Psoas muscle (tissue), 8 donors: ENCODE measurements at places on chromosomes 3 and 15. TPM values are rescaled to one million over a fixed set of nuclear protein-coding genes. Genes with fewer than 3 reads are reported as not detected.
A peak's percentile ranks its signal among the peaks of the same experiment; 100 is the strongest.

Gene SLC12A1
- total RNA-seq: not detected

DNA sequence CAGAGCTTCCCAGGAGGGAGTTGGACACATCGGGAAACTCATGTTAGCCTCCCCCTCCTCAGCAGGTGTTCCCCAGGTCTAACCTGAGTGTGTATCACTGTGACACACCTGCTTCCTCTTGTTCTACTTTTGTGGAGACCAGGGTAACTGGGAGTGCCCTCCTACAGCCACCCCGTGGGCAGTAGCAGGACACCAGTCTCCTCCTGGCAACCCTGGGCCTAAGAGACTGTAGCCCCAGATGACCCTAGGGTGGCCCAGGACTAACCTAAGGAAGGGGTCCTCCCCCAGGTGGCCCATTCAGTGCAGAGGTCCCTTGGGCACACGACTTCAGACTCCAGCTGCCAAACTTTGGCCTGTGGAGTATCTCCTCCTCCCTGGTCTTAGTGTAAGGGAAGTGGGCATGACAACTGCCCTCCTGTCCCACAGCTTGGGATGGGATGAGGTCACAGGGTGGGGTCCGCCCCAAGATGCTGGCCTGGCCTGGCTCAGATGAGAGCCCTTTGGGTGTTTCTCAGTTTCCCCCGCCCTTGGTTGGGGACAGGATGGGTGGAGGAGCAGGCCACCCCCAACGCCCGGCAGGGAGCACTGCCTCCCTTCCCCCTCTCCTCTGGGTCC, 4.8 kb downstream of the CSK start:
- H3K27ac ChIP-seq: peak overlapping the region; percentile 75
- DNase-seq: no peak
- no peaks in the 10 kb centered on the region for H3K27me3 ChIP-seq
- H3K4me3 ChIP-seq: peak overlapping the region; percentile 22
- no peaks in the 10 kb centered on the region for H3K36me3 ChIP-seq

DNA sequence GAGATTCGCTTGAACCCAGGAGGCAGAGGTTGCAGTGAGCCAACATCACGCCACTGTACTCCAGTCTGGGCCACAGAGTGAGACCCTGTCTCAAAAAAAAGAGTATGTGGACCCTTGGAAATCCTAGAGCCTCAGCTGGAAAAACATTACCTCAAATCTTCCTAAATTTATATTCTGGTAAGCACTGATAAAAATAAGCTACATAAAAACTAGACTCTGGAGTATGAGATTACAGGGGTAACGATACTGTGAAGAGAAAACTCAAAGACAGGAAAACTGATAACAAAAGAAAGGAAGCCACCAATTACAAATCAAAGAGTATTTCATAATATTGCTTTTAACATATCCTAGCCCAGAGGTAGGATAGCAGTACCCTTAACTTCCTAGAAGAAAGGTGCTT, 30.3 kb downstream of the SETD2 start:
- no peaks in the 10 kb centered on the region for H3K27me3 ChIP-seq
- no peak overlapping the region for H3K4me3 ChIP-seq
- DNase-seq: no peak
- H3K27ac ChIP-seq: no peak overlapping the region

DNA sequence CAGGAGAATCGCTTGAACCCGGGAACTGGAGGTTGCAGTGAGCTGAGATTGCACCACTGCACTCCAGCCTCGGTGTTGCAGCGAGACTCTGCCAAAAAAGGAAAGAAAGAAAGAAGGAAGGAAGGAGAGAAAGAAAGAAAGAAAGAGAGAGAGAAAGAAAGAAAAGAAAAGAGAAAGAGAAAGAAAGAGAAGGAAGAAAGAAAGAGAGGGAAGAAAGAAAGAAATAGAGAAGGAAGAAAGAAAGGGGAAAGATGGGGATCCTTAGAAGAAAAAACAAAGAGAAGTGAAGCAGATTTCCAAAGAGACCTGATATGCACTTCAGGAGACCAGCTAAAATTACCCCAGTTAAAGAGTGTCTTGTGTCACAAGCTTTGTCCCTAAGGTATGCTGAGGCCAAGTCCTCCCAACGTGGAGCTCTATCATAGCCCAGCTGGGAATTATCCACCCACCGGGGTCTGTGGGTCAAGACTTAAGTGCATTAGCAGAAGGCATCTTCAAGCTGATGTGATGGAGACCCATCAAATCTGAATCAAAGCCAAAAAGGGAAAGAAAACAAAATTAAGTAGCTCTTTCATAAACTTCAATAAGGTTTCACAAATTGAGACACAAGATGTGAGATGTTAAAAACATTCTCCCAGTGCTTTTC, 17.8 kb upstream of the AKAP13 start:
- DNase-seq: no peak
- peaks cover 14% of the 10 kb centered on the region for H3K4me1 ChIP-seq
- no peak overlapping the region for H3K4me3 ChIP-seq
- no peak overlapping the region for H3K27ac ChIP-seq
- H3K36me3 ChIP-seq: no peaks in the 10 kb centered on the region

GRCh38 chr3:47989981-47990440, 26.2 kb downstream of the MAP4 start:
- no peak overlapping the region for H3K4me3 ChIP-seq
- peak; percentile 78 for DNase-seq
- peaks cover 44% of the 10 kb centered on the region for H3K4me1 ChIP-seq
- peak overlapping the region; percentile 72 for H3K27ac ChIP-seq
- no peaks in the 10 kb centered on the region for H3K27me3 ChIP-seq
